ENCODE measurements at places on chromosomes 3 and 15.

DNA sequence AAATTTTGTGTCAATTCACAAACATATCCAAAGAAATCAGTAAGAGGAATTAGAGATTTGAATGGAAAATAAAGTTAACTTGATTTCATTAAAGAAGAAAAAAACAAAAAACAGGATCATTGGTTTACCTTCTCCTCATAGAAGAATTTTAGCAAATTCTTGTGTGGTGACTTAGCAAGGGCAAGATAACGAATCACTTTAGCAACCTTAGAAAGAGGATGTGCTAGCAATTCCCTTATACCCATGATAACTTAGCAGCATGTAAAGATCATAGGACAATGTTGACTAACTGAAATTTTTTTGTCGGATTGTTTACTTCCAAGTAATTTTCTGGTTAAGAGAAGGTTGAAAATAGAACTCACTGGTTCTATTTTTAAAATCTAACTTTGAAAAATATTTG lies 609.3 kb downstream of the GBE1 start:
- DNase-seq: no peak

DNA sequence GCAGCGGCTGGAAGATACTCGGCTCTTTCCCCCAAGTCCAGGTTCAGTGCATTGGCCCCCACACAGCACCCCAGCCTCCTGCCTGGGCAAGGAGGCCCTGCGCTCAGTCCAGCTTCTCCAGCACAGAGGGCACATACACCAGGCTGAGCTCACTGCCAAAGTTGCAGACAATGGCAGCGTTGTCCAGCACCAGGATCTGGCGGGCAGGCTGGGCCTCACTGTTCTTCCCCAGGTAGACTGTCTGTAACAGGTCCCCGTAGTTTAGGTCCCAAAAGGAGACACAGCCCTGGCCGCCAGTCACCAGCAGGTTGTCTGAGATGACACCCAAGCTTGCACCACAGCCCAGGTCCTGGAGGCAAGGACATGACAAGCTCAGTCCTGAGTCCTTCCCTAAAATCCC lies 32.9 kb downstream of the PTPN23 start:
- DNase-seq: no peak

GRCh38 chr3:183875411-183875810 lies 9.3 kb downstream of the PARL start:
- no peak for DNase-seq

- no peak for DNase-seq
These were observed 64.3 kb upstream of the CGNL1 start for GRCh38 chr15:57312006-57312317.

DNA sequence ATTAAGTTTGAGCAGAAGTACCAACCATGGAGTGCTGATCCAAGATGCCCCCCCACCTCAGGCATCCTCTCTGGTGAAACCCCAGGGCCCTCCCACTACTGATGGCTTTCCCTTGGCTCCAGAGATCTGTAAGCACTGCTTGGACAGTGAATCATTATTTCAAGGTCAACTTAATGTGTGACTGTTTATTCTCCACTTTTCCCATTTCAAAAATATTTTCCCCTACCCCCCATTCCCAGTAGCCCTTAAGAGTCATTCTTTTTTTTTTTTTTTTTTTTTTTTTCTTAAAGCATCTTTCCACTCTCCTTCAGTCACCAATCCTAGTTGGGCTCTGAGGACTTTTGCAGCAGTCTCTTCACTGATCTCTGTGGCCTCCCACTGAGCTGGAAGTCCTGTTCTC lies 82.6 kb downstream of the PCCB start:
- DNase-seq: no peak

DNA sequence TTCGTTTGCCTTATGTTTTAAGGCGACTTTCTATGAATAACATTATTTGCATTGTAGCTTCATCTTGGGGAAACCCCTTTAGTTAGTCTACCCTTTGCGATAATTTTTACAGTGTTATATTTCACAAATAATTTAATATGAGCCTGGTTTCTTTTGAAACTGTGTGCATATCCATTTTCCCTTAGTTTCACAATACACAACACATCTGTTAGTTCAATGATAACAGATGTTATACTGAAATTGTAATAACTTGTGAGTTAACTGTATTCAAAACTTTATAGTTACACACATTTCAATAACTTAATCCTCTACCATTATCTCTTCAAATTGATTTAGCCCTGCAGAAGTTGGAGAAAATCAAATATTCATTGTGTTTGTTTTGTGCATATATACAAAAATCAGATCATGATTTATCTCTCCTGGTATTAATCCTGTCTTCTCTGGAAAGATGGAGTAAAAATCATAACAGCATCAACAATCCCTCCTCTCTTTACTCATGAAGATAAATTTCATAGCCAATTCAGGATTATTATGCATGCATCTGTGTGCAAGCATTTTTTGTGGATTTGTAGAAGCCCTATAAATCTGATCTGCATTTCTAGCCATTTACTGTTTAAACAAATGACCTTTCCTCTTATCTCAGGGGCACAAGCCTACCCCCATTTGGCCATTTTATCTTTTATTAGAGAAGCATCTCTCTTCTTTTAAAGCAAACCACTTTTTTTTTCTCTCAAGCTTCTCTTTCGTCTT lies 304.0 kb downstream of the VPS13C start:
- DNase-seq: no peak

GRCh38 chr15:63330926-63331325 lies 50.7 kb downstream of the CA12 start:
- DNase-seq: no peak

DNA sequence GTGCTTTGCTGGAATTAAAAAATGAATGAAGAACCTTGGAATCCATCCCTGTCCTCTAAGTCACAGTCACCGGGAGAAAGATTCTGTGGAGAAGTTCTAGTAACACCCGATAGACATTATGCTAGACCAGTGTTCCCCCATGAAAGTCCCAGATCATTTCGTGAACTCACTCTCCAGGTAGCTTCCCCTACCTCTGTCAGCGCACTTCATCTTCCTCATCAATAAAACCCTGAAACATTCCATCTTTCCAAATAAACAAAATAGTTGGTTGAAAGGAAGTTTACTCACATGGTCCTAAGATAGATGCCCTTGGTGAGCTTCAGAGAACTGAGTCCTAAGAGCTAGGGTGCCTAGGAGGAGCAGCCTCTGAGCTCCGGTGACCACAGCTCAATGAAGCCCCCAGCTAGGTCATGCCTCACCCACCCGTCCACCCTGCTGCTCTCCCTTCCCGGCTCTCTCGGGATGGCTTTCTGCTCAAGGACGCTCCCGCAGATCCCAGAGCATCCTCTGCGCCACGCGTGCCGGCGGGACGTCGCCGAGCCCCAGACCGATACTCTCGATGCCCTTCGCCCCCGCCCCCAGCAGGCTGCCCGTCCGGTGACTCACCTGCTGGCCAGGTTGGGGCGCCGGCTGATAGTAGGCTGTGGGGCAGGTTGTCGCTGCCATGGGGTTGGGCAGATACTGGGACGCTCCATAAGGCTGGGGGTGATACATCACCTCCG lies 776 bp downstream of the VGLL3 start:
- DNase-seq: no peak

DNA sequence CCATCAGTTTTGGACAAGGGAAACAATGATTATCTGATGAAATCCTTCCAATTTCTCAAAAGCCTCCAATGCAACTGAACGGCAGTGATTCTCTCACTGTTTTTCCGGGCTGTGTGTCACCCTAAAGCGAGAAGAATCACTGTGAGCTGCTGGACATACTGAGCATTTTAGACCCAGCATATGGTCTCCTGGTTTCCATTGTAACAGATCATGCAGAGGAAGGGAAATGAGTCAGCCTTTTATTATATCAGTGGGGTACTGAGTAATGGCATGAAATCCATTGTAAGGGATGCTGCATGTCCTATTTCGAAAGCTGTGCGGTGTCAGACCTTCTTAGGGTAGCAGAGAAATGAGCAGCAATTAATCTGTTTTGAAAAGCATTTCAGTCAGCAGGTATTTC lies 287.1 kb downstream of the IL5RA start:
- DNase-seq: no peak

DNA sequence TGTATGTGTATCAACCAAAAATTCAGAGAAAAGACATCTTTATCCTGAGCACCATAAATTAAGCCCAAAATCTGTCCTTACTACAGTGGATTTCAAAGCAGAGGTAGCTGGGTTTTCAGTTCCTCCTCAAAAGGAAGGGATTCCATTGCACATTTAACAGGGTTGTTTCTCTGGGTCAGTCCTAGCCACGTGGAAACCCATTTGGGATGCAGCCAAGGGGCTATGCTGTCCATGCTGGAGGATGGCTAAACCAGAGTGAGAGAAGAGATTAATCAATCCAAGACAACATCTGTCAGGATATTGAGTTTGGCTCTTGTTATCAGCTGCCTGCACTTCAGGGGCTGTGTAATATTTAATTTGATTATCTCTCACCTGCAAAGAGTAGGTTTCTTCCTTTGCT lies 28.1 kb downstream of the LSAMP start:
- no peak for DNase-seq

DNA sequence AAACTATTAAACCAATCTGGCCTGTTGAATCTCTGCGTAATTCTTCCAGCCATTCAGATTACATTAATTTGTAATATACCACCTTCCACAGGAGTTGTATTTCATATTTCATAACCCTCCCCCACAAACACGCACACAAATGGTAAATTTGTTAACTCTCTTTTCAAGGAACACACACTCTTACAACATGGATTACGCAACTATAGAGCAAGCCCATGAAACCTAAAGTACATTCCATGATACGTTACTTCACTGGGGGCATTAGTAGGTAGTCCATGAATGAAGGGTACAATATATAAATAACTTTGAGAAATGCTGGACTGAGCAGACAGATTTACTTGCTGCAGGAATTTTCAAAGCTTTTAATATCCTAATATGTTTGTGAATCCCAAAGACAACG lies 65.0 kb downstream of the TRIM69 start:
- no peak for DNase-seq
